Progenitor cell of endocrine pancreas (in vitro differentiated cells): ENCODE measurements at places on chromosomes 3 and 15.

DNA sequence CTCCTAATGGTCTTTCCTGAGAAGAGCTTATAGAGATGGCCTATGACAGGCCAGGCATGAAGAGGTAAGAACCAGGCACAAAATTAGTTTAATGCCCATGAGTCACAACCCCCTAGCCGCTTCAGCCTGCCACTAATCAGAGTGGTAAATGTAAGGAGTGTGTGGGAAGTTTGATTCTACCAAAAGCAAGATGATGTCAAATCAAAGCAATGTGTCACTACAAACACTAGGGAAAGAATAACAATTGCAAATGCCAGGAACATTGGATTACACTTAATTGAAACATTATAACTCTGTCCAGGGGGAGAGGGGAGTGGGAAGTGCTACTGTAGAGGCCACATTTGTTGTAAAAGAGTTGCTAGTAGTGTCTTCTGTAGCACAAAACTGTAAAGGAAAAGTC is 596.6 kb upstream of the AGTR1 start:
- no peak for DNase-seq

- no peak for DNase-seq
Measured at GRCh38 chr15:25849157-25849921, 13.8 kb downstream of the ATP10A start.

DNA sequence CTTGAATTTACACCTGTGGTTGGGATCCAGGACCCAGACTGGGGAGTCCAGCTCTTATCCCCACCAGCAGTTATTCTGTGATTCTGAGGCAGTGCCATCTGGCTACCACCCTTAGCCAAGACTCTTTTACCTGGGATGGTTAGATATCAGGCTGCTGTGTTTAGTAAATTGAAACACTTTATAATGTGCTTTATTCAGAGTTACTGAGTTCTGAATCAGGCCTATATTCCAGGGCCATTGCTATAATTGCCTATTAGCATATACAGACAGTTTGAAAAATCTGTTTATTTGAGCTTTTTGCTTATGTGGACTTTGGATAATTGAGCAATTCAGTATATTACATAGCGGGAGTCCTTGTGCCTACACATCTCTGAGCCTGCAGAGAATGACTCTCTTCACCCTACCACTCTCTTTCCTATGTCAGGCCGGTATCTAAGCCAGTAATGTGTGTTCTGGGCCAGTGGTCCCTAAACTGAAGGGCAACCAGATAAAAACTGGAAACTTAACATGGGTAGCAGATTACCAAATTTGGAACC is 45.4 kb upstream of the TRAK1 start:
- DNase-seq: no peak

GRCh38 chr3:69282181-69282580 is 103.7 kb downstream of the FRMD4B start:
- DNase-seq: no peak

- no peak for DNase-seq
Measured at GRCh38 chr3:5462086-5462485, 274.6 kb downstream of the EDEM1 start.

- DNase-seq: no peak
Measured at GRCh38 chr3:101950510-101950909, 101.2 kb downstream of the NFKBIZ start.

- no peak for DNase-seq
Measured at GRCh38 chr3:156612903-156613302, 58.0 kb upstream of the SSR3 start.
